ENCODE measurements at places on chromosomes 6 and 20. TPM values are rescaled to one million over a fixed set of nuclear protein-coding genes. Genes with fewer than 3 reads are reported as not detected.

Gene SLC17A9
- total RNA-seq: 0.28 TPM

GRCh38 chr6:89941031-89941762 lies 46.9 kb downstream of the GJA10 start:
- DNase-seq: no peak
- H3K27ac ChIP-seq: peak overlapping the region; percentile 73
- no peak overlapping the region for H3K4me3 ChIP-seq
- H3K4me1 ChIP-seq: peaks cover 2% of the 10 kb centered on the region

GRCh38 chr6:7568021-7568420 lies 22.0 kb upstream of the SNRNP48 start:
- H3K4me1 ChIP-seq: no peaks in the 10 kb centered on the region
- no peak for DNase-seq
- H3K4me3 ChIP-seq: no peak overlapping the region
- H3K27ac ChIP-seq: no peak overlapping the region
- no peaks in the 10 kb centered on the region for H3K36me3 ChIP-seq

Gene GPR63
- 0.95 TPM for total RNA-seq

- H3K27me3 ChIP-seq: no peaks in the 10 kb centered on the region
Measured at GRCh38 chr6:7126754-7127153, 19.0 kb downstream of the RREB1 start.

- DNase-seq: no peak
- H3K36me3 ChIP-seq: no peaks in the 10 kb centered on the region
- no peaks in the 10 kb centered on the region for H3K4me1 ChIP-seq
- no peaks in the 10 kb centered on the region for H3K27me3 ChIP-seq
- no peak overlapping the region for H3K4me3 ChIP-seq
Measured at GRCh38 chr6:1770968-1771723, 161.4 kb downstream of the FOXC1 start.

Gene ME1
- 19.7 TPM for total RNA-seq

Gene CDC5L
- 23.3 TPM for total RNA-seq

GRCh38 chr6:39319621-39320362 lies 2.7 kb downstream of the KCNK16 start:
- peaks cover 2% of the 10 kb centered on the region for H3K27me3 ChIP-seq
- no peak overlapping the region for H3K27ac ChIP-seq
- H3K4me1 ChIP-seq: no peaks in the 10 kb centered on the region
- no peaks in the 10 kb centered on the region for H3K36me3 ChIP-seq
- no peak overlapping the region for H3K4me3 ChIP-seq
